ENCODE measurements at places on chromosomes 7 and 10.

DNA sequence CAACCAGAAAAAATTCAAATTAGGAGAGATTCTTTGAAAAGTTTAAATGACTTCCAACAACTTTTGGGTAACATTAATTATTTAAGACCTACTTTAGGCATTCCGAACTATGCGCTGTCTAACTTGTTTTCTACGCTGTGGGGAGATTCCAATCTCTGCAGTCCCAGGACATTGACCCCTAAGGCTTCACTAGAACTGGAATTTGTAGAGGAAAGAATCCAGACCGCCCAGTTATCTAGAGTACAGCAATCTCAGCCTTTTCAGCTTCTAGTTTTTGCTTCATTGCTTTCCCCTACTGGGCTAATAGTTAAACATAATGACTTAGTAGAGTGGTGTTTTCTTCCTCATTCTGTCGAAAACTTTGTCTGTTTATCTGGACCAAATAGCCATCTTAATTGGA lies 14.9 kb upstream of the DDC start:
- no peak for DNase-seq

DNA sequence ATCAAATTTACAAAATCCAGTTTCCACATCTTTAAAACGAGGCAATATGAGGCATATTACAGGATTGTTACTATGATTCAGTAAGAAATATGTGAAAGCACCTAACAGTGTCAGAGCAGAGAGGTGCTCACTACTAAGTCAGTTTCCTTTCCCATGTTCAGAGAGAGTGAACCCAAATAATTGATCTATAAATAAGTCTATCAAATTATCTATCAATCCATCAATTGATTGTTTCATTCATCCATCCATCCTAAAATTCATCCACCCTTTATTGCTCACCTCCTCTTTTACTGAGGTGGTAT lies 340.8 kb downstream of the SUGCT start:
- DNase-seq, result no peak

DNA sequence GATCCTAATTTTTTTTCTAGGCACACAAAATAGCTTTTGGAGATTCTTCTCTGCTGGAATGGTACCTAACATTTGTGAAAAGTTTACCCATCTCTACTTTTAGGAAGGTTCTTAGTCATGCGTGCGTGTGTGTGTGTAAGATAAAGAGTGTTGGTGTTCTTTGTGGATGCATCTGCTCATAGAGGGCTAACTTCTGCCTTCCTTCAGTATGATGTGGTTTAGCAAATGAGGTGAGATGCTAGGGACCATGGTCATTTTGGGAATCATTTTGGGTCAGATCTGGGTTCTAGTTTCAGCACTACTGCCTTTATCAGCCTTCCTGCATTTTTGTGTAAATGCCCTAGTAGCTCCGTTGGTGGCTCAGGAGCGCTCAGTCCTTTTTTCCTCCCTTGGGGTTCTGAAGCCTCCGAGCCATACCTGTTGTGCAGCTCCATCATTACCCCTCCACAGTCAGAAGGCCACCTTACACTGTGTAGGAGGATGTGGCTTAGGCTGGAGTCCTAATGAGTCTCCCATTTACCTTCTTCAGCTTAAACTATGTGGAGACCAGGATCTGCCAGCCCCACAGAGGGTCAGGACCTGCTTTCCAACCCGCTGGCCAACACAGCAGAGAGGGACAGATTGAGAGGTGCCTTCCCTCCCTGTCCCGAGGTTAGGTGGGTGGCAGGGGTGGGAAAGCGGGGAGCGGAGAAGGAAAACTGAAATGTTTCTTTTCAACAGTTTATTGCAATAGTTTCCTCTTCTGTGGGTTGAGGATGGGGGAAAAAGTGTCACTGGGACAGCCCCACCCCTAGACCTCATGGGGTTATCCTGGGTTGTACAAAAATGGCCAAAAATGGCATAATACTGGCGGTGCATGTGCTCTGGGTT lies 31.2 kb downstream of the TSPAN14 start:
- no peak for DNase-seq

DNA sequence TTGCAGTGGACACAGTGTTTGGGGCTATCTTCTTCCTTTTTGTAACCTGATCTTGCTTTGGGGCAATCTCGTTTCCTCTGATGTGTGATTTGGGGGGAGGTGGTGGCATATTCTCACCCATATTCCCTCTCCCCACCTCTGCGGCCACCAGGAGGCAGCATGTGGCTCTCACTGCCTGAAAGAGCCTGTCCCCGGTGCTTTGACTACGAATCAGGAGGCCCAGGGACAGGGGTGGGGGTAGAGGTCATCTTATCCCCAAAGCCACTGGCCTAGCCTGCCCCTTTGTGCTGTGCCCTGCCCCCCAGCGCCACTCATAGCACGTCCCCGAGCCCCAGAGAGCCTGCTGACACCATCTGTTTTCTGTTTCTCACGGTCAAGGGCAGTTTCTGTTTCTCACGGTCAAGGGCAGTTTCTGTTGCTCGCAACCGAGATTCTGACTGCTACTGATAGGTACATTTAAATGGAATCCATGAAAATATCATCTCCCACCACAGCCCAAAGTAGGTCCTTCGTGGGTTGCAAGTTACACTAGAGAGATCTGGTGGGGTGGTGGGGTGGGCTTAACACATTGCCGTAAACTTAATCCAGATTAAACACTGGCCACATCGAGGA lies 28.2 kb downstream of the PHYH start:
- no peak for DNase-seq

DNA sequence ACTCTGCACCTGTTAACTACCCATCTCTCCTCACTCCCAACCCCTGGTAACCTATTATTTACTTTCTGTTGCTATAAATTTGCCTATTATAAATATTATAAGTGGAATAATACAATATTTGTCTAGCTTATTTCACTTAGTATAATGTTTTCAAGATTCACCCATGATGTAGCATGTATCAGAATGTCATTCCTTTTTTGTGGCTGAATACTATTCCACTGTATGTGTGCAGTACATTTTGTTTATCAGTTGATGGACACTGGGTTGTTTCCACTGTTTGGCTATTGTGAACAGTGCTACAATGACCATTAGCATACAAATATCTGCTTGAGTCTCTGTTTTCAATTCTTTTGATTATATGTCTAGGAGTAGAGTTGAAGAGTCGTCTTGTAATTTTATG lies 92.8 kb upstream of the KAT6B start:
- no peak for DNase-seq

GRCh38 chr7:38232502-38233366 lies 40.7 kb downstream of the TARP start:
- DNase-seq, result no peak

DNA sequence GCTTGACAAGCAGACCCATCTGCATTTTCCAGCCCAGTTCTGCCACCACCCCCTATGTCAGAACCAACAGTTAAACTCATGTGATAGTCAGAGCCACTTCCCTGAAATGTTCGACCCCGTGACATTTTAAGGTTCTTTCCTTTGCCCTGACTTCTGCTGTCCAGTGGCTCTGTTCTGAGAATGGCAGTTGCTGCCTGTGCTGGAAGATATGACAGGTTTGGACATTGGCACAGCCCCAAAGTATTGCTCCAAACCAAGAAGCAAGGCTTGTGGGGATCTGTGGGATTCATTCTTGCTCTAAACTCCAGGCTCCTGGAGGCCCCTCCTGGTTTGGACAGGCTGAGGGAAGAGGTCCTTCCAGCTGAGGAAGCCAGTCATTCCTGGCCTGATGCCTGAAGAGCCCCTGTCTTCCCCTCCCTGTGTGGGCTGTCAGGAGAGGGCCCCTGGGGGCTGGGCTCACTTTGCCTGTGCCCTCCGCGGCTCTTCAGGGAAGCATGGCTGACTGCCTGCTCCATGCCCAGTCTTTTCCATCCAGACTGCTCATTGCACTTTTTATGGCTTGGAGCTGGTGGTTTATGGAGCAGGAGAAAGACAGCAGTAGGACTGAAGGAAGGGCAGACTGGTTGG lies 138.0 kb downstream of the CDH23 start:
- DNase-seq, result no peak

- no peak for DNase-seq
Observed at GRCh38 chr7:1474736-1475135, 15.5 kb upstream of the MICALL2 start.

- DNase-seq, result no peak
Observed at GRCh38 chr7:91128683-91129348, 135.4 kb upstream of the FZD1 start.

- DNase-seq, result no peak
Observed at GRCh38 chr10:88120599-88121333, 257.3 kb downstream of the PTEN start.

GRCh38 chr10:62384057-62384446 lies 9.9 kb downstream of the ZNF365 start:
- no peak for DNase-seq

GRCh38 chr7:21965291-21965690 lies 19.6 kb upstream of the CDCA7L start:
- DNase-seq, result no peak

Measured in NCI-H345 (cell line).